ENCODE measurements at places on chromosomes 13 and 19.

- DNase-seq: no peak
Measured at GRCh38 chr13:36979361-36980050, 19.6 kb downstream of the ALG5 start.

GRCh38 chr19:18856385-18857126 is 24.8 kb downstream of the UPF1 start:
- DNase-seq: peak; percentile 18

DNA sequence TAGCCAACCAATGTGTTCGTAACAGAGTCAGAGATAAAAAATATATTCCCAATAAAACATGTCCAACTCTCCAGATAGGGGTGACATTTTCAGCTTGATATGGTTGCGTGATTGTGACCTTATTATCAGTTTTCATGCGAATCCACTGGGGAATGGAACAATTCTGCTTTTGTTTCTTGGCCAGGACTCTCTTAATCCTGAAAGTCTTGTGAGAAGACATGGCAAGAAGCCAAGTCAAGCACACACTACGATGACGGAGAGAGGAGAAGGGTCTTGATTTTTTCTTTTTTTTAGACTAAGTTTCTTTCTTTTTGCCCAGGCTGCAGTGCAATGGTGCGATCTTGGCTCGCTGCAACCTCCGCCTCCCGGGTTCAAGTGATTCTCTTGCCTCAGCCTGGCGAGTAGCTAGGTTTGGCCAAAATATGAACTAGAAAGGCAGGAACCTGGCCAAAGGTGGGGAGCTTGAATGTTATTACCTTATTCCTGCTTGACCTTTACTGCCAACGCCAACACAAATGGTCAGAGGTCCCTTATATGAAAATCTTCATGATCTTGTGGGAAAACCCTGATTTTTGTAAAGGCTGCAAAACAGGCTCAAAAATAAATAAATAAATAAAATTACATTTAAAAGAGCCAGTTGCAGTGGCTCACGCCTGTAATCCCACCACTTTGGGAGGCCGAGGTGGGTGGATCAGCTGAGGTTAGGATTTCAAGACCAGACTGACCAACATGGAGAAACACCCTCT is 14.5 kb downstream of the ZNF816 start:
- DNase-seq: no peak

- DNase-seq: no peak
Measured at GRCh38 chr19:58054901-58055874, 3.9 kb upstream of the ZNF135 start.

- no peak for DNase-seq
Measured at GRCh38 chr13:31421756-31422155, 222.0 kb downstream of the B3GLCT start.

GRCh38 chr13:26976313-26976712 is 195.3 kb downstream of the USP12 start:
- DNase-seq: peak; percentile 89

- DNase-seq: no peak
Measured at GRCh38 chr13:99323488-99323887, 16.3 kb upstream of the GPR183 start.

DNA sequence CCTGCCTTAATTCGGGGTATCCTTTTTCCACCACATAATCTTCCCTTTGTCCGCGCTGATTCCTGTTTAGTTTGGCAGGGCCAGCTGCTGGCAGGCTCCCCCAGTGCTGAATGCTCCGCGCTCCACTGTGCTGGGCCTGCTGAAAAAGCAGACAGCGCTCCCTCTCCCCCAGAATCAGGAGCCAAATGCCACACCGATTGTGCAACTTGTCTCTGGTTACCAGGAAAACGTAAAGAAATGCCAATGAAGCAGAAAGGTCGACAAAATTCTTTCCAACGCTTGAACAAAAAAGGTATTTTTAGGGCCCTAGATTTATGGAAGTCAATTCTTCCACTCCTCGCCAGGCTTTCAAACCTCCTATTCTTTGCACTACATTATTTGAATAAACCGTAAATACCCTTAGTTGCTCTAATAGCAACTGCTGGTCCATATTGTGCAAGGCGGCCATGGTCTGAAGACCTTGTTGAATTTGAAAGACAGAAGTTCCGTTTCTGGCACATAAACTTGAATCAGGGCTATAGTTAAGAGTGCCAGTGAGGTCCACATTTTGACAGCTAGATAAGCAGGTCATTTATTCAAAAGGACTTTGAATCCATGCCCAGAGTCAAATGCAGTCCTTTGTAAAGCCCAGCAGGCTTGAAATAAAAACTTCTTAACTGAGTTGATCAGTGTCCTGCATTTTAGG is 206.7 kb upstream of the RFC3 start:
- DNase-seq: no peak

- DNase-seq: no peak
Measured at GRCh38 chr13:109090796-109091195, 461.4 kb downstream of the MYO16 start.

DNA sequence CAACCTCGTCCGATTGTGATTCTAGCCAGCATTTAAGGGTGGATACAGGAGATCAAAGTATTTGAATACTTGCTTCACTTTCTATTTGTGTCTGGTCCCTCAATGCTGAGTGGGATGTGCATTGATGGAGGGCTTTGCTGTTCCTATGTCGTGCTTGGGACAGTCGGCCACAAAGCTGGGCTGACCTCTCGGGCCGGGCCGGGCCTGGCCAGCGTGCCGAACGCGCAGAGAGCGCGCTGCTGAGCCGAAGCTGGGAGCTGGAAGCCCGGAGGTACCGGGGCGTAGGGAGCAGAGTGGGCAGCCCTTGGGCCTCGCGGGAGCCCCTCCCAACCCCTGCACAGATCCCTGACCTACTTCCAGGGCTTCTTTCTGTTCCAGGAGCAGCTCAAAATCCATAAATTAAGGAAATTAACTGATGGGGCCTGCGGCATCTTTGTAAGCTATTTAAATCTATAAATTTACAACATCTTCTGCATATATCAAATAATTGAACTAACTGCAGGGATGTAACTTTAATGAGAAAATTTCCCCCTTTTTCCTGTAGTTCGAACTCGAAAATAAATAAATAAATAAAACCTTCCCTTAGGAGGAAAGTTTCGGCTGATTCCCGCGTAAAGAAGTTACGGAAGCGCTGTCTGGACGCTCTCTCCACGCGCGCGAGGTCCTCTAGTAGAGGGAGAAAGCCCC is 1.8 kb upstream of the KCTD15 start:
- no peak for DNase-seq

- no peak for DNase-seq
Measured at GRCh38 chr13:29266261-29266660, 329.2 kb downstream of the SLC7A1 start.

- no peak for DNase-seq
Measured at GRCh38 chr13:44557986-44558385, 18.1 kb downstream of the TSC22D1 start.

DNA sequence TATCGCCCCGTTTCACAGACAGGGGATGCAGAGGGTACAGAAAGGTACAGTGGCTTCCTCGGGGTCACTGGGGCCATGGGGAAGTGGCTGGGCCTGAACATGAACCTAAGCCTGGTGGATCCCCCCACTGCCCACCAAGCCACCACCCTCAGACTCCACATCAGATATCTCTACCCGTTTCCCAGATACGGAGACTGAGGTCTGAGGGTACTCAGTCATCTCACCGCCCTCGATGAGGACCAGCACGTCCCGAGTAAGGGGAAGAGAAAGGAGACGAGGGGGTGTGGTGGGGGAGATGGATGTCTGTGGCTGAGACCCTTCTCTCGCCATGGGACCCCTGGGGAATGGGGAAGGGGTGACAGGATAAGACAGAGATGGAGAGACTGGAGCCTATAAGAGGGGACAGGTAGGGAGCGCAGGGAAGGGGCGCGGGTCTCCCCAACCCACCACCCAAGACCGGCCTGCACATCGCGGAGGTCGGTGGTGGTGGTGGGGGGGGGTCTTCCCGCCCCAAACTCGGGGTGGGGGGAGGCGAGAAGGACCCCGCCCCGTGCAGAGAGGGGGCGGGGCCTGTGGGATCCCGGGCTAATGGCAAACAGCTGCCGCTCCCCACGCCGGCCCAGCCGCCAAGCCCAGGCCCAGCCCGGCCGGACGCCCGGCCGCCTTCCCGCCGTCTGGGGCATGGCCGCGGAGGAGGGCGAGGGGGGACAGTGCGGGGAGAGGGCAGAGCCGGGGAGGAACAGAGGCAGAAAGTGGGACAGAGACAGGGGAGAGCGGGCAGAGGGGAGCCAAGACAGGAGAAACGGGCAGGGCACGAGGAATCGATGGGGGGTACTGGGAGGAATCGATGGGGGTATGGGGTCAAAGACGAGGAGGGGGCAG is 698 bp downstream of the KANK2 start:
- peak; percentile 53 for DNase-seq

GRCh38 chr13:70634893-70635292 is 526.6 kb upstream of the KLHL1 start:
- DNase-seq: no peak

DNA sequence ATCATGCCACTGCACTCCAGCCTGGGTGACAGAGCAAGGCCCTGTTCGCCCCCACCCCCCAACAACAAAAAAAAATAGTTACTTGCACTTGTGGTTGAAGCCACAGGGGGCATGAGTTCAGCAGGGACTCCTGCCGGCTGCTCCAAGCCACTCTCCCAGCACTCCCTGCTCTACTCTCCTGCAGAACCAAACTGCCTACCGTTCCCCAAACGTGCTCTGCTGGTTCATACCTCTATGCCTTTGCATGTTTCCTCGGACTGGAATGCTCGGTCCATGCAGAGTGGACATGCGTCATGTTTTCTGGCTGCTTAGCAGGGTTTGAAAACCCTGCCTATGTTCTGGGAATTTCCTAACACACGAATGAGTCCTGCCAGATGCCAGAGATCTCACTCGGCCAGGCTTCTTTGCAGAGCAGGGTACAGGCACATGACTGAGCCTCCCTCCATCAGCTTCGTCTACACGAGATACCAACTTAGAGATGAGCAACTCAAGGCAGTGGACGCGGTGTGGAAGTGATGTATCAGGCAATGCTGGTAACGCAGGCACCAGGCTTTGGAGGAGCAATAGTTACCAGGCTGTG is 8.5 kb upstream of the SLC25A15 start:
- DNase-seq: peak; percentile 16

DNA sequence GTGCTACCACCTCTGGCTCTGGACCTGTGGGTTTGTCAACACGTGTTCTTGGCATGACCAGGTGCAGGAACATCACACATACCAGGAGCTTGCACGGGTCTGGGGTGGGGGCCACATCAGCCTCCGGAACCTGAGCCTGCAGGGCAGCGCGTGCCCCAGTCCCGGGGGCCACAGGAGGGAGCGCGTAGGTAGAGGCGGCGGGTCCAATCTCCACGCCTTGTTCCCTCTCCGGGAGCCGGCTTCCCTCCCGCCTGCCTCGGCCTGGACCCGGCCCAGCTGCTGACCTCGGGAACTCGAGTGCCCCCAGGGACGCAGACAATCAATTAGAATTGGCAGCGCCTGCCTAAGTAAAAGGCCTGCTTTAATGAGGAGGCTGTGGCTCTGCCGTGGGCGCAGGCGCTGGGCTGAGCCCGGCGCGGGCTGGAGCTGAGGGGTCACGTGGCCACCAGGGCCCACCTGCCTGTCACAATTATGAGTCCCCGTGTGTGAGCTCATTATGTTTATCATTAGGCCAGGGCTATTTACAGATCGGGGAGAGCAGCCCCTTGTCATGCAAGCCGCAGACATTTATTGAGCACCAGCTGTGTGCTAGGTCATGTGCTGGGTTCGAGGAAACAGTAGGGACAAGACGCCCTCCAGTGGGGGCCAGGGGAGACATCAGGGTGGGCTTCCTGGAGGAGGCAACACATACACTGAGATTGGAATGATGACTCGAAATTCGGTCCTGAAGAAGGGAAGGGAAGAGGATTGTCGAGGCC is 32.2 kb upstream of the TNFAIP8L1 start:
- no peak for DNase-seq

DNA sequence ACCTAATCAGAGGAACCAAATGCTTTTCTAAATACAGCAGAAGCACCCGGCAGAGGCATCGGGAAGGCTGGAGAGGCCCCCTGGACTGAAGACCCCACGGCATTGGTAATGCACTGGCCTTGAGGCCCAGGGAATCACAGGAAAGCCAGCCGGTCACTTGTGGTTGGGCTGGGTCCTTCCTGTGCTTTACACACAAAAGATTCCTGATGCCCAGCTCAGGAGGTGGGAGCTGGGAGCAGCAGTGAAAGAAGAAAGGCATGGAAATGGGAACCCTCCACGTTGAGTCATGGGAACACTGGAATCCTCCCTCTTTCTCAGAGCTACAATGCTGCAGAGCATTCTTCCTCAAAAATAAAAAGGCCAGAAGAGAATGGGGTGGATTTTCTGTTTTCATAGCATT is 126.4 kb downstream of the TNFRSF19 start:
- DNase-seq: no peak

- no peak for DNase-seq
Measured at GRCh38 chr19:51027873-51028272, 1.5 kb upstream of the KLK11 start.

DNA sequence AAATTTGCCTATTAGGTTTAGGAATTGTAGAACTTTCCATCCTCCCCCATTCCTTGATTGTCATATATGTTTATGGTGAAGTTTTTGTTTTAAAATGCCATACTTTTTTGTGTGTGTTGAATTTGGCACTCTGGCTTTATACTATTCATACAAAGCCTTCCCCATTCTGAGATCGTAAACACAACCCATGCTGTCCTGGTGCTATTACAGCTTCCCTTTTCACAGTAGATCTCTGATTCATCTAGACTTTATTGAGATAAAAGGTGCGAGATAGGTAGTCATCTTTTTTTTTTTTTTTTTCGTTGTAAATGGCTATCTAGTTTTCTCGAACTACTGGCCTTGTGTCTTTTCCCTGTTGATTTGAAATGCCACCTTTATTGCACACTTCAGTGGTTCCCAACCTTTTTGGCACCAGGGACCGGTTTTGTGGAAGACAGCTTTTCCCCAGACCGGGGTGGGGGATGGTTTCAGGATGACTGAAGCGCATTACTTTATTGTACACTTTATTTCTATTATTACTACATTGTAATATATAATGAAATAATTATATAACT is 94.6 kb downstream of the LRCH1 start:
- DNase-seq: no peak

DNA sequence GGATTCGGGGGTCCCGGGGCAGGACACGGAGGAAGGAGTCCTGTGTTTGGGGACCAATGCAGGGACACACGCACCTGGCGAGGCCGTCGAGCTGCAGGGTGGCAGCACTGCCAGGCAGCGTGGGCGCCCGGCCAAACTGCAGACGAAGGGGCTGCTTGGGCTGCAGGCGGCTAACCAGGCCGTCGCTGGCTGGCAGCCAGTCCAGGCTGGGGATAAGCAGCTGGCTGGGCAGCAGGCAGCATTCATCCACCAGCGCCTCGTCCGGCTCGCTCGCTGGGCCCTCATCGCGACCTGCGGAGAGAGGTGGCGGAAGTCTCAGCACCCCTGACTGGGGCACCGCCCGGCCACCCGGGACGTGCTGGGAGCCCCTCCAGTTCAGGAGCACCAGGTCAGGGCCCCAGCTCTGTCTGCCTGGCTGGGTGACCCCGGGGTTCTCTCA is 11.5 kb downstream of the CFD start:
- no peak for DNase-seq

DNA sequence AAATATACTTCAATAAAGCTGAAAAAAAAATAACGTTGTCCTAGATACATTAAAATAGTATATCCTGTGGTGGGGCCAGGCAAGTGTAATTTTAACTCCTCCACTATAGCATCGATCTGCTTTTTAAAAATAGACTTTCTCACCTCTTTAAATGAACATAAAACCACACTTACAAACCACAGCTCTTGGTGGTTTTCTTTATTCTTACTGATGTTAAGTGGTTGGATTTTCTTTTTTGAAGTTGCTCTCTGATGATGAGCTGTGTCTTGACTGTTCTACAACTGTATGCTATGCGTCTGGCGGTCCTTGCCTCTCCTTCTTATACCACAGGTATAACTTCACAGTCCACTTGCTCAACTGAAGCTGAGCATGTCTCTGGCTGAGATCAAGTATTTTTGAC is 721.5 kb upstream of the KLHL1 start:
- no peak for DNase-seq

- DNase-seq: no peak
Measured at GRCh38 chr13:23986619-23987018, 89.3 kb upstream of the C1QTNF9B start.
